ENCODE measurements at places on chromosomes 13 and 19.

DNA sequence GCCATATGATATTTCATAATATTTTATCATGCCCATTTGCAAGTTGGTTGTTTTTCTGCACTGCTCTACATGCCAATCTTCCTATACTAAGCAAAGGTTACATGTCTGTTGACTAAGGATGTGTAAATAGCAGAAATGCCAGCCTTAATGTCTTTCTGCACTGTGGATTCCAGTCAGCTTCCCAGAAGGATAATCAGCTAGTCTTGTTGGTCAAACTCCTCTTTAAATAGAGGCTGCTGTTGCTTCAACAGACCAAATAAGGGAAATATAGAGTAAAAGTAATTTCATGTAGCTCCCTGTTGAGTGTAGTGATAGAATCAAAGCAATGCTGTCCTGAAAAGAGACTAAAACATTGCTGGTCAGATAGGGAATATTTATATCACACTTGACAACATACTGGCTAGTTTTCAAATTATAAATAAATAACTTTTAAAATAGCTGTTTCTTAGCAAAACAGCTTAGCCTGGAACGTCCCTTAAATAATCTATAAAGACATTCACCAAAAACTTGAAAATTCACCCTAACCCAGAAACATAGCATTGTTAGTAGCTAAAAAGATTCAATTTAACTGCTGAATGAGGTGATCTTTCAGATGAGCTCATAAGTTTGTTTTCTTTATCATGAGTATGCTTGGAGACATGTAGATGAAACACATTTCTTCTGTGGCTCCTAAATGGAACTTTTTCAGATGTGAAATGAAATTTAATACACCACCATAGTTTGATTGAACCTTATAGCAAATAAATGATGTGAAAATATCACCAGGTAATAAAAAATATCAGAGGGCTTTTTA, 56.6 kb downstream of the FRY start:
- no peak for DNase-seq

DNA sequence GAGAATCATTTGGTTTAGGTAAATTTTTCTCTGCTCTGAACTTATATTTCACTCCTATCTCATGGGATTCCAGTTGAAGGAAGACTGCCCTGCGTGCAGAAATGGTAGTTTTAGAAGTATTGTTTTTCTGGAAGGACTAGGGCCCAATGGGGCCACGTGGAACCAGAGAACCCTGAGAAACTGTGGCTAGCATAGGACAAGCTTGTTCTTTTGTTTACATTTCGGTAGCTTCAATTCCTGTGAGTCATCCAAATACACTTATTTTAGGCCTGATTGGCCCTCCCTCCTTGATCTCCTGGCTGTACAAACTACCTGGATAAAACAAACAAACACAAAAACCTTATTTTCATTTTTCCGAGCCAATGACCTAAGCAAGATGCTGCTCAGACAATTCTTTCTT, 124.0 kb downstream of the ITGBL1 start:
- no peak for DNase-seq

GRCh38 chr13:28049880-28050875, 50.2 kb downstream of the FLT3 start:
- DNase-seq = no peak

- DNase-seq = no peak
Measured at GRCh38 chr13:27341616-27342015, 71.0 kb downstream of the RASL11A start.

DNA sequence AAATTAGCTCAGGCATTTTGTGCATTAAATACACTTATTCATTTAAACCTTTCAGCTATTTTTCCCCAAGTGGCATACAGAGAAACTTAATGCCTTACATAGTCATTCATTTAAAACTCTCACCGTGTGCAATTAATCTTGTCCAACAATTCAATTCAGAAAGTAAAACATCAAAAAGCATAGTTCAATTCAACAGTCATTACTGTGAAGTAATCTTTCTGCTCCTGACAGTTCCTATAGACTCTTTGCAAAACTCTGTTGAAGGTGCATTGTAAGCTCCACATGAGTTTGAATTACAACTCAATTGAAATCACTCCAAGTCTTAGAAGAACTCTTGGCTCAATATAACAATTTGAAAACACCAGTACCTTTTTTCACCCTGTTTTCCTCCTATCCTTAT, 228.3 kb downstream of the DACH1 start:
- DNase-seq = no peak

- no peak for DNase-seq
Measured at GRCh38 chr13:21055511-21056045, 5.8 kb downstream of the LATS2 start.

GRCh38 chr19:52748336-52748950, 13.6 kb upstream of the ZNF611 start:
- no peak for DNase-seq

DNA sequence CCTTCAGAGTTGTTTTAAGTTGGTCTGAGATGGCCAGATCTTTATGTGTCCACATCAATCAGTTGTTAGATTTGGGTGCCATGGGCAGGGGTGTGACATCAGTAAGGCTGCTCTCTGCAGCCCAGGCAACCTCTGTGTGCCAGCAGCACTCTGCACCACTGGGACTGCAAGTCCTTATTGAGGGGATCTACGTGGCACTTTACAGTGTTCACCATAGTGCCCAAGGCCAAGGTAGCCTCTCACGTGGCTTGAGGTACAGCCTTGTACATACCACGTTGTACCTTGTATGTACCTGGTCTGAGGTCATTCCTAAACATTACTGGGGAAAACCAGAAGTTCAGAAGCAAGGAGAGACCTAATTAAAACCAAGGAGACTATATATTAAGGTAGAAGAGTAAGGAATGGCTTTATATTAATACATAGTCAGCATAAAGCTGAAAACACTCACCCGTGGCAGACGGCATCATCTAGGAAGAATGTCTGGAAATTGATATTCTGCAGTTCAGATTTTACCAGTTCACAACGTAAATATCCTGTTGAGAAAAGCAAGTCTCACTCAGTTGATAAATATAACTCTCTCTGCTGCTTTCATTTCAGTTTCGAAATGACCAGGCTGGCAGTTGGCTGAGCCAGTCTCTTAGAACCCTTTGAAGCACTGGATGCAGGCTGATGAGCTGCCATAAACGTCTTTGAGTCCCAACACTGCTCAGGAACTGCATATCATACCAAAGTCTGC, 128.8 kb downstream of the ZDHHC20 start:
- no peak for DNase-seq

DNA sequence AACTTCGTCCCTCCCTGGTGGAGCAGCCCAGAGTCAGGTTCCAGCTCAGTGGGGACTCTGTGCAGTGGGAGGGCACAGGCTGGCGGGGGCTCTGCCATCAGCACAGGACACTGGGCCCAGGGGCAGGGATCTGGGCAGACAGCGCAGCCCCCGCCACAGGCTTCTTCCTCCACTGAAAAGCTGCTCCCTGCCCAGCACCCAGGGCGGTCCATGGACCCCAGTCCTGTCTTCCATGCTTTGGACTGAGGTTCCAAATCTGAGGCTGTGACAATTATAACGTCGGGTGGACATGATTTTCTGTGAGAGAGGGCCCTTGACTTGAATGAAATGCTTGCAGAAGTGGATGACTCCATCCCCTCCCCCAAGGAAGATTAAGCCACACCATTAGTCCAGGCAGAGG, 21.2 kb upstream of the NCCRP1 start:
- no peak for DNase-seq

- no peak for DNase-seq
Measured at GRCh38 chr13:65508745-65509144, 1721.4 kb downstream of the PCDH9 start.

- no peak for DNase-seq
Measured at GRCh38 chr19:48553676-48554384, 1.9 kb downstream of the SULT2B1 start.

- DNase-seq = peak; percentile 82
Measured at GRCh38 chr19:3360421-3361383, 5.7 kb upstream of the NFIC start.

GRCh38 chr19:49413348-49413747, 9.9 kb downstream of the PTH2 start:
- no peak for DNase-seq

DNA sequence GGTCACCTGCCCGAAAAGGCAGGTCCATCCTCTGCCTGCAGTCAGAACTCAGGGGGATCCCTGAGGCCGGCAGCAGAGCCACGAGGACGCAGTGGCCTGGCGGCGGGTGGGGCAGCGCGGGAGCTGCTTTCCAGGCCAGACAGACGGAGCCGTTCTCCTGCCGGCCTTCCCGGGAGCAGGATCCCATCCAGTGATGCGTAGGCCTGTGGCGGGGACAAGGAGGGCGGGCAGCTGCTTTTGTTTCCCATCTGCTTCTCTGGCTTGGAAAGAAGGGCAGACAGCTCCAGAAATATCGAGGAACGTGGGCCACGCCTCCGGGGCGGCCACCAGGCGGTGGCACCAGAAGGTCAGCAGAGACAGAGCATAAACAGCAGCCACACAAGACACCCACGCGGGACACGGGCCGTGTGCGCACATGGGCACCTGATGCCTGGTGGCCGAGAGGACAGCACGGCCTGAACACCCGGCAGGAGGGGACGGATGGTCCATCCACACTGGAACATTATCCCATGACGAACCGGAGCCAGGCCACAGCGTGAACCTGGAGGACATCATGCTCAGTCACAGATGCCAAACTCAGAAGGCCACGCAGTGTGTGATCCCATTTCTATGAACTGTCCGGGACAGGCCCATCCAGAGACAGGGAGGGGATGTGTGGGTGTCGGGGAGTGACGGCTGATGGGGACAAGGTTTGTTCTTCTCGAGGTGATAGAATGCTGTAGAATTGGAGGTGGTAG, 13.9 kb upstream of the MKNK2 start:
- no peak for DNase-seq

- DNase-seq = no peak
Measured at GRCh38 chr13:36313047-36313969, 15.7 kb upstream of the CCDC169 start.

DNA sequence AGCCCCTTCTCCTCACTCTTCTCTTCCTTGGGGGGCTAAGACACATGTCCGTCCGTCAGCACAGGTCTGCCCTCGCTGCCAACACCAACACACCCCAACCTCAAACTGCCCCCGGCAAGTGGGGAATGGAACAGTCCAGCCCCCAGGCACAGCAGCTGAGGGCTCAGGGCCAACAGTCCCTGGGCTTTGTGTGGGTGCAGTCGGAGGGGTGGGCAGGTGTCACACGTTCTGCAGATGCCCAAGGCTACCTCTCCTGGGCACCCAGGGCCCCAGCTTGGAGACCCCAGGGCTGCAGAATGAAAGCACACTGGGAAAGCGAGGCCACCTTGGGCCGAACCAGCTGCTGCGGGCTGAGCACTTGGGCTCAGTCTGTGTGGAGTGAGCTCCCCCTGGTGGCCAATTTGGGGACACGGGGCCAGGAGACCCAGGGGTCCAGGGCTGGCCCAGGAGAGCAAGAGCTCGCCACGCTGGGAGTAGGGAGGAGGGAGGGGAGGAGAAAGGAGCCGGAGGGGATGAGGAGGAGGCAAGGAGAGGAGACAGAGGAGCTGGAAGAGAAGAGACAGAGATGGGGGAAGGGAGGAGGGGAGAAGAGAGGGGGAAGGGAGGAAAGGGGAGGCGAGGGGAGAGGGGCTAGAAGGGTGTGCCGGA, 14.0 kb upstream of the ATP8B3 start:
- DNase-seq = peak; percentile 87

- no peak for DNase-seq
Measured at GRCh38 chr13:88919970-88920628, 1248.9 kb downstream of the SLITRK5 start.

DNA sequence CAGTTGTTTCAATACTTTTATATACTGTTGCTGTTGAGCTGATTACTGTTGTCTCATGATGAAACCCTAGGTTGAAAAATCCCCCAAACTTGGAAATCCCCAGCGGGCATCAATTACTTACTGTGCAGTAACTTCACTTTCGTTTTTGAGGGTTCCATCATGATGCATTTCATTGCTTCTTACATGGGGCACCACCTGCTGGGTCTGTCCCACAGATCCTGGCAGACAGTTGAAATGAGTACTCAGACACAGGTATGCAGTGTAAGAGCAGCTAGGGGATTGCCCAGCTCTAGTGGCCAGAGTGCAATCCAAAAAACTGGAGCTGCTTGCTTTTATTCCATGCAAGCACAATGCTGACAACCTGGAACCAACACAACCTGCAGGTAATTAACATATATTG, 132.5 kb upstream of the ZNF91 start:
- no peak for DNase-seq

- DNase-seq = no peak
Measured at GRCh38 chr13:24858953-24859352, 95.0 kb downstream of the RNF17 start.

DNA sequence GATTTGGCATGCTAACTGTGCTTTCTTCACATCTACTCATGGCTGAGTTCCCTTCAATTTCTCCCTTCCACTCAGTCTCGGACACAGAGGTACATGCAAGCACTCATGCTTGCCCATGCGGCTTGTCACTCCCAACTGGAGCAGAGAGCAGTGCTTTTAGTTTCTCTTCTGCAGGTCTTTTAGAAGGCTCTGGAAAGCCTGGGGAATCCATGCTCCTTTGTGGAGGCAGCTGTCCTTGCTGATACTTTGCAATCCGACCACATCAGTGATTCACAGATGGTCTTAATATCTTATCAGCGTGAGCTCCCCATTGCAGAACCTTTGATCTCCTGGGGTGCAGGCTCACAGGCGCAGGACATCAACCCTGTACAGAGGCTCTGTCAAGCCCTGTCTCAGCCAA, 203.9 kb downstream of the COL4A1 start:
- no peak for DNase-seq

- DNase-seq = peak; percentile 49
Measured at GRCh38 chr13:24097667-24098066, 62.9 kb upstream of the SPATA13 start.

- no peak for DNase-seq
Measured at GRCh38 chr19:35618857-35619256, 6.3 kb downstream of the HAUS5 start.

- DNase-seq = no peak
Measured at GRCh38 chr13:99813336-99814095, 158.1 kb downstream of the ZIC5 start.

DNA sequence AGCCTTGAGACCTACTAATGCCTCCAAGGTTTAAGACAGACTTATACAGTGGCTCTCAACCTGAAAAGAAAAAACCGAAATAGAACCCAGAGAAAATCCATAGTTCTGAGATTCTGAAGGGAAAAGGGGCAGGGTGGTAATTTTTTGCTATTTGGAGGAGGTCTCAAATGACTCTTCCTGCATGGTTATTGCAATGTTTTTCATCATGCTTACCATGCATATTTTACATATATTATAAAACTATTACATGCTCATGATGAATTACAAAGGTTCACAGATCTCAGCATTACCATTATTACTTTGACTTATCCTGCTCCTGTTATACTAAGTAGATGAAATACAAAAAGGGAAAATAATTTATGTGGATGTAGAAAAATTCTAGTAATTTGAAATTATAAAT, 47.6 kb downstream of the N4BP2L2 start:
- DNase-seq = no peak

GRCh38 chr13:38960175-38960574, 30.5 kb downstream of the STOML3 start:
- no peak for DNase-seq
